T-helper 2 cell (primary cell): ENCODE measurements at places on chromosomes 2 and 18.

DNA sequence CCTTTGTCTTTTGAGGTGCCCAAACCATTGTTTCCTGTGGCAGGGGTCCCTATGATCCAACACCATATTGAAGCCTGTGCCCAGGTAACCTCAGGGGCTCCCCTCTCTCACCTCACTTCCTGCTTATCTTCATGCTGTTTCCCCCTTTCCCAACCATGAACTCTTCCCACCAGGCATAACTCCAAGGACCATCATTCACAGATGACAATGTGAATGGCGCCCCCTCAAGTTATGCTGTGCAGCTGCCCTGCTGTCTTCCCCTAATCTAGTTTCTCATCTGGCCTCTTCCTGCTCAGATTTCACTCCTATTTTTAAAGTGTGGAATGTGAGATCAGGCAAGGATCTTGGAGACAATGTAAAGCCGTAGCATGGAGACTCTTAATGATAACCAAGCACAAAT, 1.4 kb downstream of the GMPPA start:
- DNase-seq = no peak

DNA sequence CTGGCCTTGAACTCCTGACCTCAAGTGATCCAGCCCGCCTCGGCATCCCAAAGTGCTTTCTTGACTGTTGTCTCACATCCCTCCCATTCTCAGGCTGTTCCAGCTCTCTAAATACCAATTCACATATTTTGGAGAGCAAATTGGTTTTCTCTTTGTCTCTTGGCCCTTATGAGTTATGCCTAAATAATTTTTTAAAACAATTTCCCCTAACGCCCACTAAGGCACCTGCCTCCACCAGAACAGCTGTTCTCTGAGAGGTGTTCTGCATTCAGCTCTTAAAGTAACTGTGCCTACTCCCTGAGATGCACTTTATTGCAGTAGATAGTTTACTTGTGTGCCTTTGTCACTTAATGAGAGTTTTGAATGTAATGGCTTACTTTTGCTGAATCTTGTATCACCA, 6.9 kb downstream of the CCDC195 start:
- DNase-seq = no peak

DNA sequence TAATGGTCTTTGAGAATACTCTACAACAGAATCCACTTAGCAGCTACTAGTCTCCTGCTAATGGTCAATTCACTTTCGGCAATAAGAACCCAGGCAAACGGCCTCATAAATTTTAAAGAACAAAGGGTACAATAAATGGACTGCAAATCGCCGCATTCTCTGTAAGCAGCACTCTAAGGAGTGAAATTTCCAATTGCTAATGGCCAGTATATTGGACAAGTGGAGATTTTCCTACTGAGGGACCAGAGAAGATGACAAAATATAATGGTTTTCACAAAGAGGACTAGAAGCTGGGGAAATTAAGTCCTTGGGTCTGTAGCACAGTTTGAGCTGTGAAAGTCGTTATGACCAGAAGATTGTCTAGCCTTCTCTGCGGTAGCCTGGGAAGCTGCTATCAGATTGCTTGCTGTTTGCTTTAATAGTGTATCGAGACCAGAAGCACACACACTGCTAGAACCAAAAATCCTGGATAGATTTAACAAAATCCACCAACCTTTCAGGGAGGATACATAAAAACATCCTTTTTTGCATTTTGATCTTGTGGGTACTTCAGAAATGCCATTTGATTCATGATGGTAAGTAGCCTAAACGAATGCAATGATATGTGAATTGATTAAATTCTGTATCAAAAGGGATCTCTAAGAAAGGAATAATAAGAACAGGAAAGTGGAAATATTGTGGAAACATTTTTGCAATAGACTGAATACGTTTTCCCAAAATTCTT, 53.6 kb upstream of the ATP8B1 start:
- no peak for DNase-seq

- no peak for DNase-seq
Observed at GRCh38 chr2:147824620-147825019, 20.2 kb upstream of the ACVR2A start.

- DNase-seq = no peak
Observed at GRCh38 chr18:50461251-50461650, 86.4 kb downstream of the SKA1 start.

GRCh38 chr2:160921386-160921964, 238.8 kb upstream of the TANK start:
- no peak for DNase-seq

DNA sequence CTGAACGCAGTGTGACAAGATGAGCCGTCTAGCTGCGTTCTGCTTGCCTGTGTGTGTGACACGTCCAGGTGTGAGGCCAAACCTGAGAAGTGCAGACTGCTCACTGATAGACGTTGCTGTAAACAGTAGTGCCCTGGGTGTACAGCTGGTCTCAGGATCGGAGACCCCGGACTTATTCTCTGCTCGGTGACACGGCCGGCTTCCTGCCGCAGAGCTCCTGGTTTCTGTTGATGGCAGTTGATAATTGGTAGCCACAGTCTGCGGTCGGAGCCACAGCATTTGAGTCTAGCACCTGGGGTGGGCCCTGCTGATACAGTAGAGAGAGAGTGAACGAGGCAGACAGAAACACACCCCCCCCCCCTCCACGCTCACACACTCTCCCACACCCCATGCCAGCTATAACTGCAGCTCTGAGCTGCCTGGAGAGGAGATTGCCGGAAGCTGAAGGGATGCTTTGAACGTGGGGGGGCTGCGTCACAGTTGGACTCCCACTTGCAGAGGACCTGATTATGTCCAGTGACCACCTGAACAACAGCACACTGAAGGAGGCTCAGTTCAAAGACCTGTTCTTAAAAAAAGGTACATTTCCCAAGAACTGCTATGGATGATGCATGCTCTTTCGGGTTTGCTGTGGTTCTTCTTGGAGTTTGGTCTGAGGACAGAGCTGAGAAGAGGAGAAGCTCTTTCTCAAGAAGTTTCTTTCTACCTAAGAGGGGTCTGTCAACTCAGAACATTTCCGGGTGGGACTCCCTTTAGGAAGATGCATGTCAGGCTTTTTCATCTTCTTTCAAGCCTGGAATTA, 114.0 kb downstream of the FAM210A start:
- DNase-seq = peak; percentile 83

- DNase-seq = no peak
Observed at GRCh38 chr2:205869439-205869838, 187.1 kb downstream of the NRP2 start.

DNA sequence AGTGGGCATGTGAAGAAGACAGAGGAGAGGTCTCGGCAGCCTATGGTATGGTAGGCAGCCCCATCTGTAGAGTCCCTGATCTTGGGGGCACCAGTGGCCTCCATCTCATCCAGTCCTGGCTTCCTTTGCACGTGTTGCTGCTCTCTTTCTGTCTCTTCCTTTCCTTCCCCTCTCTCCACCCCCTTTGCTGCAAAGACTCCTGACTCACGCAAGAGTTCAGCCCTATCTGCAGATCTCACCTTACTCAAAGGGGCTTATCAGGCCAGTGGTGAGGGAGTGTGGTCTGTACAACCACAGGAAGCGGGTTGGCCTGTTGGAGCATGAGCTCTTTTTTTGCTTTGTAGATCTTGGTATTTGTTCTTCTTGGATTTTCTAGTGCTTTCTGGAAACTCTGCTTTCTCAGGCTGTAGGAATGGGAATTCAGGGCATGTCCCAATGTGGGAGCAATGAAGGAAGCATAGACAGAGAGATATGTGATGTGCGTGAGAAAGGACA, 14.6 kb upstream of the NT5DC4 start:
- DNase-seq = peak; percentile 73

DNA sequence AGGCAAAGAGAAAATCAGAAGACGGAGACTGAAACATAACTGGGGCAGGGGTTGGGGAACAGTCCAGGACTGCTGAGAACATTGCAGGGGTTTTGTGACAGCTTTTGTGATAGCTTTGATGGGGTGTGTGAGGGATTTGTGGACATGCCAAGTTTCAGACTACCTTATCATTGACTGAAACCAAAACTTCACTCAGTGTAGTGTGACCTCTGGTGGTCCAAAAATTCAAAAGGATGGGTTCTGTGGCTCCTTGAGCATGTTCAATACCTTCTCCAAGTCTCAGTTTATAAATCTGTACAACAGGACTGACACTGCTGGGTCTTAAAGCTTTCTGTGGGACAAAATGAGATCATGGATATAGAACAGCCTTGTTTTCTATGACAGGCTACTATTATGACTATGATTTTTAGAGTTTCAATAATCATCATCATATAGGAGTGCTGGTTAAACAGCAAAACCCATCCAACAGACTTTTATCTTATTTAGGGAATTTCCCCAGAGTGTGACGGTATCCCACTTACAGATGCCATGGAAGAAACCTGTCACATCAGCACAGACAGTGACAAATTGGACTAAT, 259.2 kb upstream of the SLC14A2 start:
- DNase-seq = no peak

GRCh38 chr2:179524809-179525339, 260.2 kb upstream of the SESTD1 start:
- no peak for DNase-seq

GRCh38 chr2:38037757-38038621, 38.0 kb downstream of the CYP1B1 start:
- no peak for DNase-seq

GRCh38 chr18:34386803-34387202, 162.1 kb upstream of the NOL4 start:
- DNase-seq = no peak

DNA sequence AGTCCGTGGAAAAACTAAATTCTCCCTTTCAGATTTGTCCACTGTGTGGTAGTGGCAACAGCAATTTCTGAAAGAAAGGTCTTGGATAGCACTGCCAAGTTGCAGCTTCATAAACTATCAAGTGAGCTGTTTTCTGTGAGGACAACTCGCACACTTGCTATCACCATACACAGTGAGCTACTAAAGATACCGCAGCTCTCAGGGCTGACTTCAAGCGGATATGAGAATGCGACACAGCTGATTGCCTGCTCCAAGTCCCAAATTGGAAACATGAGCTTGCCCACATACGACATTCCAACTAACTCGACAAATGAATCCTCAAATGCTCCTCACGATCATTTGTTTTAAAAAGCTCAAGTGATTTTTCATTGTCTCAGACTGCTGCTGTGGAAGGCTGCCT, 46.2 kb downstream of the E2F6 start:
- no peak for DNase-seq

GRCh38 chr2:105329561-105330495, at the start of gene TGFBRAP1:
Gene TGFBRAP1 (minus strand): TSS chr2:105329735. CDS start chr2:105308301, 21,434 bp downstream.
- peak; percentile 30 for DNase-seq

DNA sequence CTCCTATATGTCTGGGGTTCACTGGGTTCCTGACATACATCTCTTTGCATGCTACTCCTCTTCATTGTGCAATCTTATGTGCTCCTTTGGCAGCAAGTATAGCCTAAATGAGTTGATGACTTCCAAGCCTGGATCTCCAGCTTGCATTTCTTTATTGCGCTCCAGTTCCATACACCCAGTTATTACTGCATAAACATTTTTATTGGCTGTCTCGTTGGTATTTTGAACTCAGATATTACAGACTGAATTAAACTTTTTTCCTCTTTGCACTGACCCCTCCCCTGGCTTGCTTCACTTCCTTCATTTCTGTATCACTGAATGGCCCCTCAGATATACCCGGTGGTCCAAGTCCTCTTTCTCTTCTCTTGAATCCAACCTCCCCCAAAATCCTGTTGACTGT, 219.2 kb downstream of the MC4R start:
- no peak for DNase-seq

GRCh38 chr2:17634997-17635396, 94.5 kb downstream of the VSNL1 start:
- no peak for DNase-seq

- DNase-seq = no peak
Observed at GRCh38 chr2:151721161-151721560, 13.1 kb downstream of the NEB start.

DNA sequence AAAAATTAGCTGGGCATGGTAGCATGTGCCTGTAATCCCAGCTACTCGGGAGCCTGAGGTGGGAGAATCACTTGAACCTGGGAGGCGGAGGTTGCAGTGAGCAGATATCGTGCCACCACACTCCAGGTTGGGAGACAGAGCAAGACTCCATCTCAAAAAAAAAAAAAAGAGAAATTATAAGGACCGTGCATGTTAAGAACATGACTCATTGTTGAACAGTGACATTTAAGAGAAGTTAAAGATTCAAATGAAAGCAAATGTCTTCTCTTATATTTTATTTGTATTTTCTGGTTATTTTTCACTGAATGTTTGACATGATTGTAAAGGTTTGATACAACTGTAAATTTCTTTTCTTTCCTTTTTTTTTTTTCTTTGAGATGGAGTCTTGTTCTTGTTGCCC, 69.6 kb downstream of the APLF start:
- DNase-seq = no peak

- no peak for DNase-seq
Observed at GRCh38 chr2:239275847-239276831, 124.7 kb downstream of the HDAC4 start.

DNA sequence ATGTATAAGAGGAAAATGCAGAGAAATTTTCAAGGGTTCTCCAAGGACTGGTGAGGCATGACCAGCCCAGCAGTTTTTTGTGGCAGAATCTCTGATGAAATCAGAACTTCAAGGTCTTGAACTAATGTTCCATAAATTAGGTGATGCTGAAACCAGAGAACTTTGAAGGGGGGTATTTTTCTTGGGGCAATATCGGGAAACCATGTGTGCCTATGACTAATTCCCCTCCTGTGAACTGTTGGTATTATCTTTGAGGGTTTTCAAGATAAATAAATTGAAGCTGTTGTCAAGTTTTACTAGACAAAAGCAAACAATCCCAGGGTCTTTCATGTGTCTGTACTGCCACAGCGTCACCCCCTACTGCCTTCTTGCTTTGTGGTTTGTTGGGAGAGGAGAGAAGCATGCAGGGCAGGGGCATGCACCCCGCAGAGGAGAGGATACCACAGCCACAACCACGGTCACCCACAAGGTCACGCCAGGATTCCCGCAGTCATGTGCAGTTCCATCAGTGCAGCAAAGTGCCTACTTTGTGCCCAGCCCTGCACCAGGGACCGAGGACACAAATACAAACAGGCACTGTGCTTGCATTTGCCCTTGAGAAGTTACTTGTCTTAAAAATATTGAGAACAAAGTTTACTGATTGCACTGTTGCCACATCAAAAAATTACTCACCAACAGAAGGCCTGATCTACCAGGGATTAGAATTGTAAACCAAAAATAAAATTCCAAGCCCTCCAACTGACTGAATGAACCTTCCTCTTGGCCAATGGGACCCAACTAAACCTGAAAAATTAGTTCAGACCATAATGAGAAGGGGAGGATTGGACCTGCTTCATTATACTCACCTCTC, 413.3 kb upstream of the TRIB2 start:
- peak; percentile 88 for DNase-seq

DNA sequence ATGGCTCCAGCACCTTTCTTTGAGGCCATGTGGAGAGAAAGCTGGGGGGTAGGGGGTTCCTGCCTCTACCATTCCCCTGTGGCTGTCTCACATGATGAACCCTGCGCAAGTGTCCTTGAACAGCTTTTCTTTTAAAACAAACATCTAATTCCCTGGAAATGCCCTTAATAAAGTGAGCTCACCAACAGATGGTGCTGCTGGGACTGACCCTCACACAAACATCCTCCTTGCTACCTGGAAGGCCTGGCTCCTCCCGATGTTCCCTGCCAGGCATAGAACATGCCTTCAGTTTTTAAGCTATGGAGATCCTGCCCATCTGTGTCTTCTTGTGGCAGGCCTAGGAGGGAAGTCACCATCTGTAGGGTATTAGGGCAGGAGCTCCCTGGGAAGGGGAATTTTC, 60.7 kb upstream of the GATA6 start:
- no peak for DNase-seq
